ENCODE measurements at places on chromosomes 6 and 20.

- peak; percentile 56 for DNase-seq
These were observed 61.7 kb downstream of the CDH22 start for GRCh38 chr20:46246559-46246958.

GRCh38 chr6:111809264-111809663, 64.0 kb downstream of the FYN start:
- peak; percentile 48 for DNase-seq

- no peak for DNase-seq
These were observed 102.1 kb downstream of the DLGAP4 start for GRCh38 chr20:36408219-36408618.

GRCh38 chr20:37804584-37805566, 98.1 kb upstream of the VSTM2L start:
- DNase-seq, result no peak

- DNase-seq, result peak; percentile 88
These were observed 26.2 kb downstream of the ARHGAP18 start for GRCh38 chr6:129683601-129684322.

GRCh38 chr6:3999800-4000661, 78.9 kb downstream of the FAM217A start:
- peak; percentile 36 for DNase-seq

GRCh38 chr20:32296412-32296811, 19.0 kb downstream of the KIF3B start:
- no peak for DNase-seq

- DNase-seq, result peak; percentile 29
These were observed 132.9 kb upstream of the MYLIP start for GRCh38 chr6:15996030-15996429.

DNA sequence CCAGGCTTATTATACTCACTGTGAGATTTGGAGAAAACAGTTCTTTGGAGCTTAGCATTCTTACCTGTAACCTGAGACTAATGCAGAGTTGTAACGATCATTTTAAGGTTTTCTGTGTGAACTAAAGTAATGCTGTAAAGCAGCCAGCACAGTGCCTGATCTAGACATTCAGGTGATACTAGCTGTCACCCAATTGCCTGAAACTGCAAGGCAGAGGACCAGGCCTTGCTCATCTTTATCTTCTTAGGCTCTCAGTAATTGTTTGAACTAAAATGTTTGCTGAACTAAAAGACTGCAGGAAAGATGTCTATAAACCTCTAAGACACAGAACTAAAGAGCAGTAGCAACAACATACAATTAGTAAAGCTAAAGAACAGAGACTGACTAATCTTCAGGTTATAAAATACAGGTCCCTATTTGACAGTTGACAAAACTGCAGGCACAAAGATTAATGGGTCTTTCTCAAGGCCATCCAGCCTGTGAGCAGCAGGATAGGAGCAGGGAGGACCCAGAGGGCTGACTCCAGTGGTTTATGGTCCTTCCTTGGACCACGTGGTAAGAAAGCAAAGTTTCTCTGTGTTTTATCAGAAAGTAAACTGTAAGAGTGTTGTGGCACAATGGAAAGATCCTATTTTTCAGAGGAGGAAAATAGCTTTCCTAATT, 31.4 kb downstream of the SMLR1 start:
- peak; percentile 38 for DNase-seq

DNA sequence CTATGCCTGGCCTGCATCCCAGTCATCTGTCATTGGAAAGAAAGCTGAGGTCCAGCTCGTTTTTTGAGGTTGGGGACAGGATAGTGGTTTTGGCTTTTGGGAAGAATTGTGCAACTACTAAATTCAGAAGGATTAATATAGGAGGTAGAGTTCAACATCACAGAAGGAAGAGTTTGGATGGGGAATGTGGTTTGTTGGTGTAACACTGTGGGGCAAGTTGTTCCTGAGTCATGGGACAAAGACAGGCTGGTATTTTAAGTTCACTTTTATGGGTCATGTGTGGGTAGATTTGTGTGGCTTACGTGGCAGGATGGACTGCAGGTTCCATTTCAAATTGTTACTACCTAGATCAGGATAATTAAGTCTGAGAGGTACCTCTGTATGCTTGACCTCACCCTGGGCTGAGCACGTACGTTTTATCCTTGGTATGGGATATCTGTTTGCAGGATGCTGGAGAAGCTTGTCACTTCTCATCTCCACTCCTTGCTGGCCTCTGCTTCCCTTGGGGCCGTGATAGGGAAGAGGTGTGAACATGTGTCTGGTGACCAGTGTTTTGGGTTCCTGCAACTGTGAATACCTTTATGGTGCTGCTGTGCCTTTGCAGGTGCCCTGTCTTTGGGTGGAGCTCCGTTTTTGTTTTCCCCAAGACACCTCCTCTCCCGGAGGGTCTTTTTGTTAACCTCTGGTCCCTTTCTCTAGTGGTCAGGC, 177.6 kb downstream of the JARID2 start:
- DNase-seq, result no peak
